ENCODE measurements at places on chromosomes 1 and 21. TPM values are rescaled to one million over a fixed set of nuclear protein-coding genes. Genes with fewer than 3 reads are reported as not detected.

The C8B gene
- total RNA-seq = not detected

The S100A9 gene
- 131 TPM for total RNA-seq

The RER1 gene
- 93.9 TPM for total RNA-seq

The SLC35A3 gene
- total RNA-seq = 12.6 TPM

DNA sequence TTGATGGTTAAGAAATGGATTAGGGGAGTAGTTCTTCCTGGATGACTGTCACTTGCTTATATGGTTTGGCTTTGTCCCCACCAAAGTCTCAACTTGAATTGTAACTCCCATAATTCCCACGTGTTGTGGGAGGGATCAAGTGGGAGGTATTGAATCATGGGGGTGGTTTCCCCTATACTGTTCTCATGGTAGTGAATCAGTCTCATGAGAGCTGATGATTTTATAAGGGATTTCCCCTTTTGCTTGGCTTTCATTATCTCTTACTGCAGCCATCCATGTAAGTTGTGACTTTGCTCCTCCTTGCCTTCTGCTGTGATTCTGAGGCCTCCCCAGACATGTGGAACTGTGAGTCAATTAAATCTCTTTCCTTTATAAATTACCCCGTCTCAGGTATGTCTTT lies 1621.1 kb downstream of the MRPL39 start:
- no peak for DNase-seq

- no peak for DNase-seq
Measured at GRCh38 chr1:107820801-107821200, 144.2 kb downstream of the VAV3 start.

DNA sequence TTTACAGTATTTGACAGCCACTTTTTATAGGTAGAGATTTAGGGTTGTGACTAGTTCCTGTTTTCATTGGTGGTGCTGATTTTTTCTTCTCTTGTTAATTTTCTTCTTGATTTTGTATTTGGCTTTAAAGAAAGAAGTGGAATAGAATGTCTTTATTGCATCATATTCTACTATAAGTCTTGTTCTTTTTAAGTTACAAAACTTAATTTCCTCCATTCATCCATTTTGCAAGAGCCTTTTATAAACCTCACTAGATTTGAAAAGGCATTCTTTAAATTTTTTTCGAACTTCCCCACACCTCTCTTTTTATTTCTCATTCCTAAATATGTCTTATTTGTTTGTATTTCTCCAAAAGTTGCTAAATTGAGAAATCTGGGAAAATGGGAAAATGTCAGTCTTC lies 1368.6 kb upstream of the ADGRL4 start:
- DNase-seq = no peak

GRCh38 chr1:116854403-116854690 lies 55.4 kb upstream of the PTGFRN start:
- DNase-seq = no peak

DNA sequence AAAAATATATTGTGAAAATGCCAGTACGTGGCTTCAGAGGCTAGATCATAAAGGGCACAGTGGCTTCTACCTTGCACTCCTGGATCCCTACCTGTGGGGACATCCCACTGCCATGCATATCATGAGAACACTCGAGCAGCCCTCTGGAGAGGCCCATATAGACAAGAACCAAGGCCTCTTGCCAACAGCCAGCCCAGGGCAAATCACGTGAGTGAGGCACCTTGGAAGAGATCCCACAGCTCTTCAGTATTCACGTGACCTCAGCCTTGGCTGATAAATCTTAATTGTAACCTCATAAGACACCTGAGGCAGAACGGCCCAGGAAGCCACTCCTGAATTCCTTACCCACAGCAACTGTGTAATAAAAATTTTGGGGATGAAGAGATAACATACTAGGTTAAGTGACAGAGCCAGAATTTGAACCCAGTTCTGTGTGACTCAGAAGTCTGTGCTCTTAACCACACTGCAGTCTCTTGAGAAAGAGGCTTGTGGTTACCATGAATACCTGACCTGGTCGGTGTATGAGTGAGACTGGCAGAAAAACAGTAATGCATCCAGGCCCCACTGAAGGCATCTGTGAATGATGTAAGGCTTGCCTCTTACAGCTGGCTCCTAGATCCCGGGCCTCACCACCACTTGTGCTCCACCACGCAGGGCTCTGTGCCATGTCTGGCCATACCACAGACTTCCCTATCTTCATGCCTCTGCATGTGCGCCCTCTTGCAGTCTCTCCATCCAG lies 6.9 kb upstream of the A3GALT2 start:
- peak; percentile 79 for DNase-seq

DNA sequence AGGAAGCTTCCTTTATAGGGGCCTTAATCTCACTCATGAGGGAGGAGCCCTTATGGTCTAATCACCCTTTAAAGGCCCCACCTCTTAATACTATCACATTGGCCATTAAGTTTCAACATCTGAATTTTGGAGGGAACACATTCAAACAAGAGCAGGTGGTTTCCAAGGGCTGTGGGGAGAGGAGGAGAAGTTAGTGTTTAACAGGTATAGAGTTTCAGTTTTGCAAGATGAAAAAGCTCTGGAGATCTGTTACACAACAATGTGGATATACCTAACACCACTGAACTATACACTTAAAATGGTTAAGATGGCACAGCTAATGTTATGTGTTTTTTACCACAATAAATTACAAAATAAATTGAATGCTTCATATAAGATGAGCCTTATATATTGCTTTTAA lies 113.4 kb upstream of the DNAH14 start:
- no peak for DNase-seq

GRCh38 chr1:41393716-41394368 lies 32.6 kb downstream of the FOXO6 start:
- peak; percentile 1 for DNase-seq

DNA sequence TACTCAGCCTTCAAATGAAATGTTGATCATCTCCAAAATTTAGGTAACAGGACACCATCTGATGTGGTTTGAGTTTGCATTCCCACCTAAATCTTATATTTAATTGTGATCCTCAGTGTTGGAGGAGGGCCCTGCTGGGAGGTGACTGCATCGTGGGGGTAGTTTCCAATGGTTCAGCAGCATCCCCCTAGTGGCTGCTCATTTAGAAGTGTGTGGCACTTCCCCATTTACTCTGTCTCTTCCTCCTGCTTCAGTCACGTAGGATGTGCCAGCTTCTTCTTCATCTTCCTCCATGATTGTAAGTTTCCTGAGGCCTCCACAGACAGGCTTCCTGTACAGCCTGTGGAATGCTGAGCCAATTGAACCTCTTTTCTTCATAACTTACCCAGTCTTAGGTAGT lies 731.2 kb downstream of the USP25 start:
- DNase-seq = no peak

- no peak for DNase-seq
Measured at GRCh38 chr1:50378770-50379169, 44.5 kb downstream of the DMRTA2 start.

DNA sequence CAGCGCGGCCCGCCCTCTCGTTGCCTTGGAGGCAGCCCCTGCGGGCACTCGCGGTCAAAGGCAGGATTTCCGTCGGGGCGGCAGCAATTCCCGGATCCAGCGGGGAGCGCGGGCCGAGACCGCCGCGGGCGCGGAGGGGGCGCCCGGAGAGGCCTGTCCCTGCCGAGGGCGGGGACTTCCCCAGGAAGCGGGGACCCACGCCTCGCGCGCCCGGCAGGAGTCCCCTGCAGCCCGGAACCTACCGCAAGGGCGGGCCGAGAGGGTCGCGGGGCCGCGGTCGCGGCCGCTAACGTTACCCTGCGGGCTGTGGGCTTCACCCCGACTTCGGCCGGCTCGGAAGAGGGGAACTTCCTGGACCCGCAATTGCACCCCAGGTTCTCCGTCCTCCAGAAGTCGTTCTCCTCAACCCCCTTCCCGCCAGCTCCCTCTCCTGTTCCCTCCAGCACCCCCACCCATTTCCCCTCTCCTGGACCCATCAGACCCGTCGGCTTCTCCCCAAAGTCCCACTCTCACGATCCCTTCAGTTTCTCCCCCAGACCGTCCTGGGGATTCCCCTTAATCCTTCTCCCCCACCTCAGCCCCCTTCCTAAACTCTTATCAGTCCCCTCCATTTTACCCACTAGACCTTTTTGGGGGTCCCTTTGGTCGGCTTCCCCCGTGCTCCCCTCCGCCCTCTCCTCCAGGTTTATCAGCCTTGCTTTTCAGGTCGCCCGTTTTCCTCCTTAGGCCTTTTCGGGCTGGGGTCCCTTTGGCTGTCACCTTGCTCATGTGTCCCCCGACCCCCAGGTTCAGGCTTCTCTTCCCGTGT lies 604 bp downstream of the FGR start:
- DNase-seq = peak; percentile 78

DNA sequence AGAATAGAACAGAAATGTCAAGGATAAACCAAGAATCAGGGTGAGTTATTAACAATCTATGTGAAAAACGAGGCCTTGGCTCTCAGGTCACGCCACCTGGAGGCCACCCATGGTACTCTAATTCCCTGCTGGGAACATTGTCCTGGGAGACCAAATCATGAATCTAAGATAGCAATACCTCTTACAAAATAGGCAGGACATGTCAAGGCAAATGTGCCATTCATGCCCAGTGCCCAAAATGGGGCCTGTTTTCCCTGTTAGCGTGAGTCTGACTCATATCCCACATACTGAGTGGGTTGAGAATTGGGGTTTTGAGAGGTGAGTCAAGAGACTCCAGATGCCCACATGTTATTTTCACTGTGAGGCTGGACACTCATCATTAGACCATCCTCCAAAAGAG lies 380.8 kb downstream of the HHIPL2 start:
- DNase-seq = peak; percentile 54

- DNase-seq = no peak
Measured at GRCh38 chr1:15155888-15156741, 2.6 kb downstream of the TMEM51 start.

All from right cardiac atrium (tissue), 5 donors.